ENCODE measurements at places on chromosomes 3 and 15.
A peak's percentile ranks its signal among the peaks of the same experiment; 100 is the strongest.

DNA sequence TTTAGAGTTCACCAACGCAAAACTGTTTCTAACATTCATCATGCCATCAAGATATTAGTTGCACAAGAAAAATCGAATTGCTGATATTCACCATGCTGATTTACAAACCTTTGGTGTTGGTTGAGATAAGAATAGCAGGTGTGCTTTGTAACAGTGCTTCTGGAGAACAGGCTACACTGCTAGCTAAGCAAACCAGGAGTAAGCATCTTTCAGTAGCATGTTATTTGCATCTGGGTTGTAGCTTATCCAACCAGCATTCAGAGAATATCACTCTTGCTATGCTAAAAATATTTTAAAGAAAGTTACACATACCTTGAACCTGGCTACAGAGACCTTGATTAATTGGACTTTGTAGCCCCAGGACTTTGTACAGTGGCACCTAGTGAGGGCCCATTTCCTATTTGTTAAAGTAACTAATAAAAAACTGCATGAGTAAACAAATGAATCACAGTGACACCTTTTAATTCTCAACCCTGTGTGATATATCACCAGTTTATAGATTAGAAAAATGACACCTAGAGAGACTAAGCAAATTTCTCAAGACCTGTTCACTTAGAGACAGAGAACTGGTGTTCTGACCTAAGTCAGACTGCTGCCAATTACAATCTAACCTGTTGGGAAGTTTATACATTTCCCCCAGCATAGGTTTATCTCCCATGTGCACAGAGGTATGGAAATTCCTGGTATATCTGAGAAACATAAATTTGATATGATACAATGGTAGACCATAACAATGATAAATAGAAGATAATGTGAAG, 435.5 kb upstream of the TGFBR2 start:
- no peak for DNase-seq

DNA sequence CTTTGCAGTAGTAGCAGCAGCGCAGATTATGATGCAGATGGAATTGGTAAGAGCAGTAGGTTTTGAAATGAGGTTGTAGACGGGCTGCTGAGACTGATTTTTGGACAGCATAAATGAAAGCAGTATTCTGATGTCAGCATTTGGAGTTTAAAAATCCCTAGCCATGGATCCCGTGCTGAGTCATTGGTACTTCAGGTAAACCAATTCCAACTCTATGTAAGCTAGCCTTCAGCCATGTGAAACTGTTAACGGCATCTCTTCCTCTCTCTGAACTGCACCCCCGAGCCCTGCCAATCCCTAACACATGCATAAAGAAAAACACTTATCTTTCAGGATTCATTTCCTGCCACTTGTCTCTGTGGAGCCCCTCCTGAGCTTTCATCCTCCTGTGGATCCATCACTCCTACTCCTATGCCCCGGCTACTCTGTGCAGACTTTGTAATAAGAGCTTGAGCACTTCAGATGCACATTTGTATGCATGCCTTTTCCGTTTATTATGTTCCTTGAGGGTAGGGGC, 119.0 kb downstream of the AKAP13 start:
- no peak for DNase-seq

DNA sequence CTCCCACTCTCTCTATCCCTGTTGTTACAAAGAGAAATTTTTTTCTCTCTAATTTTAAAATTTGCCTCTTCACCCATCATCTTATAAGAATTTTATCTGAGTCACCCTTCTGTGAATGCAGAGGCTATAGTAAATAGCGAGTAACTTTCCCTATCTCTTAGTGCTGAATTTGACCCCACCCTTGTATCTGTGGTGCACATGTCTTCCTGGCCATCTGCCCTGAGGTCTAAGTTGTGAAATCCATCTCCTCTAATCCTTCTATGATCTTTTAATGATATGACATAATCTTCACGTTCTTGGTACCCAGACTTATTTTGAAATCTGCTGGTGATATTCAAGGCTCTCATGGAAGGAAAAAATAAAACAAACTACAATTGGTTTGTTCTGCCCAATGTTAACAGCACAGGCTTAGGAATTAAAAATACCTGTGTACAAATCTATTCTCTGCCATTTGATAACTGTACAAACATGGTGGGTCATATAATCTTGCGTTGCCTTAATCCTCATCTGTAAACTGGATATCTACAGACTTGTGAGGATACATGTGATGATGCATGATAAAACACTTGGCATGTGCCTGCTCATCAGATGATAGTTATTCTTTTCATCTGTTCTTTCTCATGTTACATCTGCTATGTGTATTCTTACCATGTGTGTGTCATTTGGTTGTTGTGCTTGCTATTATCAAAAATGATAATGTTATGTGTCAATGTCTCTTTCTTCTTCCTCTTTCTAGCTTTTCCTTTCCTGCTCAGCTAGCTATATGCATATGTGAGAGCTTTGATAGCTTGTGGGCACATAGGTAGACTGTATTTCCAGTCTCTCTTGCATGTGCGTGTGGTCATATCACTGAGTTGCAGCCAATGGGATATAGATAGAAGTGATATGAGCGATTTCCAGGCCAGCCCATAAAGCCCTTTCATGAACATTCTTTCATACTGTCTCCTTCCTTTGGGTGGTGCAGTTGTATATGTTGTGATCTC, 13.7 kb upstream of the CCR3 start:
- no peak for DNase-seq

GRCh38 chr15:67091980-67092677, 26.7 kb downstream of the SMAD3 start:
- no peak for DNase-seq

DNA sequence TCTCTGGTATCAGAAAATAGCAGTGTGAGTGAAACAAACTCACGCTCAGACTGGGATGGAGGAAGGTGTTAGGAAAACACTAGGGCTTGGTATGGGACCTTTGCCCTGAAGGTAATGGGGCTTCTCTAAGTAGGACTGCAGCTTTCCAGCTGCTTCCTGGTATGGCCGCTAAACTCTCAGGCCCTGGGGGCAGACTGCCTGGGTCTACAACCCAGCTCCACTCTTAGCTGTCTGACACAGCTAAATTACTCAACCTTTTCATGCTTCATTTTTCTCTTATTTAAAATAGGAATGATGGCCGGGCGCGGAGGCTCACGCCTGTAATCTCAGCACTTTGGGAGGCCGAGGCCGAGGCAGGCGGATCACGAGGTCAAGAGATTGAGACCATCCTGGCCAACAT, 5.2 kb upstream of the YEATS2 start:
- DNase-seq, result no peak

DNA sequence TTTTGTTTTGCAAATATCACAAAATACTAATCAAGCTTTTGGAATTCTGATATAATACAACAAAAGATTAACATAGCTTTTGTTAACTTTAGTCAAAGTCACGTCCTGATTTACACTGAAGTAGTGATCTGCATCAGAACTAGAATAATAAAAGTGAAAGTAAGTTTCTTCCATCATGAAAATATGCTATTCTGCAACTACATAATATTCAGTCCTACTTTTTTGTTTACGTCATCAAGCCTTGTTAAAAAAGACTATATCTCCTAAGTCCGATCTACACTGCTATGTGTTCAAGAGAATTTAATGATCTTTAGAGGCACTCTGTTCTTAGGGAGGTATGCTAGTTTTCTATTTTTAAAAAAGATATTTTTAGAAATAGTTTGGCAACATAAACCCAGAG, 330.1 kb downstream of the ARPP21 start:
- DNase-seq, result no peak

DNA sequence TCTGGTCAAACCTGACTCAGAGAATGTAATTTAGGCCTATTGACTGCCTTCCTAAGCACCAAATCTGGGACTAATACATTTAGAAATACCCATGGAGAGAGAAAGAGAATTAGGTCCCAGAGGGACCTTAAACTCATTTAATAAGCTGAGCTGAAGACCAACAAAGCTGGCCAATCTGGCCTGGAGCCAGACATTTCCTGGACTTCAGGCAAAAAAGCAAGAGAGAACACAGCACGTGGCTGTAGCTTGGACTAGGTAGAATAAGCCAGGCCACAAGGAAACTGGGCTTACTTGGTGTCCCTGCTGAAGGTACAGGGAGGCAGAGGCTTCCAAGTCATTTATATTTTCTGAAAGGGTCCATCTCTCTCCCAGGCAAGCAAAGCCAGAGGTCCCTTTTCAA, 88.1 kb downstream of the RTP4 start:
- DNase-seq, result peak; percentile 41

DNA sequence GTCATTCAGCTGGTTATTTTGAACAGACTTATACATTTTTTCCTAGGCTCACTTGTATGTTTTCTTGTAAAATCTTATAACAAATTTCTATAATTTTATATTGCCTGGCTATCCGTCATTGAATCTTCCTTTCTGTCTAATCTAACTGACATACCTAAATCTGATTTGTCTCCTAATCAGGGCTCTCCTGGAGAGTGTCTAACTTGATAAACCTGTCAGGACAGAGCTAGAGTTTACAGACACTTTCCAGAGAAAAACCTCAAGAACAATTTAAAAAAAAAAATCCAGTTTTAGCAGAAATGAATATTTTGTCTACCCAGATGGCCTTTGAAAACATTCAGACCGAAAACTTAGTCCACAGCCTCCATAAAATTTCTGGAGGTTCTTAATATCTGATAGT, 1305.8 kb downstream of the ROBO1 start:
- DNase-seq, result no peak

- no peak for DNase-seq
Observed at GRCh38 chr3:108518895-108519294, 8.5 kb upstream of the MYH15 start.

DNA sequence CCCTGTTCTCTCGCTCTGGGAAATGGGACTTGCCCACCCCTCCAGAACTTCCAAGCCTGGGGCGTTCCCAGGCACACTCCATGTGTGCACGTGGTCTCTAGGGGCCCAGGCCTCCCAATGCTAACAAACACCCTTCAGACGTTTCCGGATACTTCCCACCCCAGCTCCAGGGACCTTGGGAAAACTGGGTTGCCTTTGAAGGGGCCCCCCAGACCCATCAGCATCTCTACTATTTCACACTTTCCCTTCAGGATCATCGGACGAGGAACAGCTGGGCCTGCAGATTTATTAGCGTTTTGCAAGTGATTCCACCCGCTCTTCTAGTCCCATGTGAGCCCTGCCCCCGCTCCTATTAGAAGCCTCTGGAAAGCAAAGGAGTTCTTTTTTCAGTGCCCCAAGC, 63.2 kb downstream of the MAGEF1 start:
- DNase-seq, result no peak

DNA sequence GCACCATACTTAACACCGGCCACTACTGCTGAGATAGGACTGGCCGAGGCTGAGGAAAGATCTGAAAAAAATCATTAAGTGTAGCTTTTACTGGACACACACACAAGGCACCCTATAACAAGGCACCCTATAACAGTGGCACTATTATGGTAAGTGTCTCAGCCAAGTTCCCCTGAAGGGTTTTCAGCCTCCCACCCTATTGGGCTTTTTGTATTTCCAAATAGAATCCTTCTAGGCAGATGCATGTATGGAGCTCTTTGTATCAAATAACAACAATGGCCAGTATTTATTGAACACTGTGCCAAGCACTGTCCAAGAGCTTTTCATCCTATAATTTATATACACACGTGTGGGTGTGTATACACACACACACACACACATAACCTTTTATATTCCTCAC, 6.7 kb upstream of the DNAJA4 start:
- DNase-seq, result no peak

DNA sequence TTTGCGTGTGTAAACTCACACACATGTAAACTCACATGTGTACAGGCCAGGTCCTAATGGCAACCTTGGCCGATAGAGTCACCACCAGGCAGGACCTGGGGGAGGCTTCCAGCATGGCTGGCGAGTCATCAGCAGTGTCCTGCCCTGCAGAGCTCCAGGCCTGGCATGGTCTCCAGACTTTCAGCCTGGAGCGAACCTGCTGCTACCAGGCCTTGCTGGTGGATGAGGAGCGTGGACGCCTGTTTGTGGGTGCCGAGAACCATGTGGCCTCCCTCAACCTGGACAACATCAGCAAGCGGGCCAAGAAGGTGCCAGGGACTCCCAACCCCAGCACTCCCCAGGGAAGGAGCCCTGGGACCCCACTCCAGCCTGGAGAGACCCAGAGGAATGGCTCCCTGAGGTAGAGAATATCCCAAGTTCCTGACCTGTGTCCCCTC, 1.0 kb downstream of the SEMA3B start:
- no peak for DNase-seq

GRCh38 chr3:157566596-157566995, 63.4 kb upstream of the VEPH1 start:
- no peak for DNase-seq

DNA sequence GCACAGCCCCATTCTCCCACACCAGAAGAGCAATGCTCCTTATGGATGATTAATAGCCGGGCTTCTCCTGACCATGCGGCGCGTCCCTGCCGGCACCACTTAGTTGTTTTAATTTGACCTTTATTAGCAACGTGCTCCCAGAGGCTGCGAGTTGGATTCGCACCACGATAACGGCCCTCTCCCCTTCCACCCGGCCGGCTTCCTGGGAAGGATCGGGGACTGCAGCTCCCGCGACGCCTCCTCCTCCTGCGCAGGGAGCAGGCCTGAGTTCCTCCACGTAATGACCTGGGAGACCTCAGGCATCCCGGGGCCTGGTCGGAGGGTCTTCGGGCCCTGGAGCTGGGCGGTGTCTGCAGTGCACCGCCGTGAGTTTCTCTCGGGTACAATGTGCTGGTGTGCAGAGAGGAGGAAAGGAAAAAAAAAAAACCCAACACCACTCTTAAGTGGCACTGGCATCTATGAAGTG, 243.3 kb upstream of the TOPAZ1 start:
- DNase-seq, result no peak

DNA sequence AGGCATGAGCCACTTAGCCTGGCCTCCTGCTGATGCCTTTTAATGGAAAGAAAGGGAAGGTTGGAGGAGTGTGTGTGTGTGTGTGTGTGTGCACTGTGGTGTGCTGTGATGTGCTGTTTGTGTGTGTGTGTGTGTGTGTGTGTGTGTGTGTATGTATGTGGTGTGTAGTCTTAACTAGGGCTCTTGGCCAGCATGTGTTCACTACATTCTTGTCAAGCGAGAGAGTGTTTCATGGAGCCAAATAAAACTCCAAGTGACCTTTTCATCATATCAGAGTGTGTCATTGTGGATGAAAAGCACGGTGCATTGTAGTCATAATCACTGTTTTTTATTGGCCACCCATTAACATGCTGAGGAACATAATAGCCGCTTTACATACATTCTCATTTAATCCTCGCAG, 30.8 kb upstream of the BHLHE40 start:
- DNase-seq, result no peak

DNA sequence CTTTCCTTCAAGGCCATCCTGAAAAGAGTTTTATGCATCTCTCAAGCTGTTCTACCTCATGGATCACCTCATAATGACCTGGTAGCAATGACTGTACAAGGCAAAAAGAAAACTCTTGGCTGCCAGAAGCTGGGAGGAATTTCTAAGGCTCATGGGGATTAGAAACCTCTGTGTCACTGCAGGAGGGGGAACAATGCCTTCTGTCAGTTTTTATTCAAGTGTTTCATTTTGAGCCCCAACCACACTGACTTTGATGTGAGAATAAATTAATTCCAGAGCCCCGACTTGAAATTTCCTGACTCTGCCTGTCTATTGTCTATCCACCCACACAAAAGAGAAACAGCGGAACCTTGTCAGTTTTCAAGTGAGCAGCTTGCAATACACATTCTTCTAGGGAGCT, 58.7 kb upstream of the MRPL3 start:
- no peak for DNase-seq

All from pancreas (tissue), 10 donors.